ENCODE measurements at places on chromosomes 16 and 17.

DNA sequence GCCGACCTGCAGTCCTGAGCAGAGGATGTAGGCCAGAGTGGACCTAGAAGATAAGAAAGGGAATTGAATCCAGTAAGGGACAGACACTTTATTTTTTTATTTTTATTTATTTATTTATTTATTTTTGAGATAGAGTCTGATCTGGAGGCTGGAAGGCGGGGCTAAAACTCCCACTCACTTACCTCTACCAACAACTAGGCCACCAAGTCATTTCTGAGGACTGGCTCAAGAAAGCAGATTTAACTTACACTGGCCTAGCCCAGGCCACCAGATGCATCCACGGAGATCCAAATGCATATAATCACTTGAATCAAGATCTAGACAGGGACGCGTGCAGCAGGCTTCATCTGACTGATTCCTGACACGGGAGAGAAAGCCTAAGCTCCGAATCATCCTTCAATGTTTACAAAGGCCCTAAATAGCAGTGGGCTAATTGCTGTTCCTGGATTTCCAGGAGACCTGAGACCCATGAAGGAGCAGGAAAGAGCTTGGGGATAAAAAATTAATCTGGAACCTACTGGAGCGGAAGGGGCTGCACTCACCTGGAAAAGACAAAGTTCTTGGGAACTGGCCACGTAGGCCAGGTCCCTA lies 1.1 kb upstream of the ALOX12 start:
- no peak for DNase-seq

DNA sequence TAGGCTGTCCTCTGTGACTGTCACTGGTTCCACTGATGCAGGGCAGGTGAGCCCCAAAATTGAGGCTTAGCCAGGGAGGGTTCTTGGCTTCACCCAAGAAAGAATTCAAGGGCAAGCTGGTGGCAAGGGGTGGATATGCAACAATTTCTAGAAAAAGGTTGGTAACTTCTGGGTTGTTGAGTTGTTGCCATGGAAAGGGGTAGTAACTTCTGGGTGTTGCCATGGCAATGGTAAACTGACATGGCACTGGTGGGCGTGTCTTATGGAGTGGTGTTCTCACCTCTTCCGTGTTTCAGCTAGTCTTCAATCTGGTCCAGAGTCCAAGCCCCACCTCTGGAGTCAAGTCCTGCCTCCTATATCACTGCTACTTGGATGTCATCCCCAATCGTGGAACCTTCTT lies 9.5 kb upstream of the GUCY2D start:
- no peak for DNase-seq

DNA sequence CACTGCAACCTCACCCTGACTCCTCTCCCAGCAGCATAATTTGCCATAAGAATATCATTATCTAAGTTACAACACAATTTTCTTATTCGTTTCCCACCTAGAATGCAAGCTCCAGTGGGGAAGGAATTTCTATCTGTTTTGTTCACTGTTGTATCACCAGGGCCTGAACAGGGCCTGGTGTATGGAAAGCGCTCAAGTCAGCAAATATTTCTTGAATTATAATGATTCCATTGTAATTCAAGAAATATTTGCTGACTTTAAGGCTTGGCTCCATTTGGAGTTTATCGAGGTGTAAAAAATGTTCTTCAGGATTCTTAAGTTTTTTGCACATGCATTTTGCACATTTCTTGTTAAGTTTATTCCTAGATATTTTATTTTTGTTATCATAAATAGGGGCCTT lies 58.4 kb downstream of the RBFOX3 start:
- DNase-seq, result no peak

DNA sequence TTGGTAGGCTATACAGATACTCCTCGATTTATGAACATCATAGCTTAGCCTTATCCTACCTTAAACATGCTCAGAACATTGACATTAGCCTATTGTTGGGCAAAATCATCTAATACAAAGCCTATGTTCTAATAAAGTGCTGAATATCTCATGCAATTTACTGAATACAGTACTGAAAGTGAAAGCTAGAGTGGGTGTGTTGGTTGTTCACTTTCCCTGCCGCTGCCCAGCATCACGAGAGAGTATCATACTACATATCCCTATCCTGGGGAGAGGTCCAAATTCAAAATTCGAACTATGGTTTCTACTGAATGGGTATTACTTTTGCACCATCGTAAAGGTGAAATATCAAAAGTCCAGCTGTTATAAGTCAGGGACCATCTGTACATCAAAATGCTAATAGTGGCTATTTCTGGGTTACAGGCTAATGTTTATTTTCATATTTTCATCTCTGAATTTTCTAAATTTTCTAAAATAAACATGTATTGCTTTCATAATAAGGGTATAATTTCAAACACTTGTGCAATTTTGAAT lies 54.5 kb downstream of the NACA2 start:
- DNase-seq, result no peak

DNA sequence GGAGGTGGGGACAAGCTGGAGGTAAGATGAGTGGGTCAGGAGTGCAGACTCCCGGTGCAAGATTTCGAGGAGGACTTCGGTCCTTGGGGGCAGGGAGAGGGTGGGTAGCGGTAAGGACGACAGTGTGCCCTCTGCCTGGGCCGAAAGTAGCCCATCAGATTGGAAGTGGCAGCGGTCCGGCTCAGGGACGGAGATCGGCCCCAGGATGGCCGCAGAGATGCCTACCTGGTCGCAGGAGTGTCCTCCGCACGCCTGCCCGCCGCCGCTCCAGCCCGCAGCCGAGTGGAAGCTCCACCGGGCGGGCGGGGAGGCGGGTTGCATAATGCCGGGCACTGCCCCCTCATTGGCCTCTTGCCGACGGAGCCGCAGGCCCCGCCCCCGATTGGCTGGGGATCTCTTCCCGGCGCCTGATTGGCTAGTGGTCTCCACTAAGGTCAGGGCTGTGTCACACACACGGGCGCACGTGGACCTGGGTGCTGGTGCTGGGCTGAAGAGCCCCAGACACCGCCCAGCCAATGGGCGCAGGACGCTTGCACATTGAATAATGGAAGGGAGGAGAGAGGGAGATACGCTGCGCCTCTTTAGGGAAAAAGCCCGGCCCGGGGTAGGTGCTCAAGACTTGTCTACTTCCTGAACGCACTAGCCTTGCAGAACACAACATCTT lies at the start of gene PER1:
Gene PER1 (minus strand): TSS at position 293 of the 664 bp plus-strand sequence. CDS start 1,698 bp downstream, outside the sequence.
- DNase-seq, result peak; percentile 77

- DNase-seq, result no peak
These were observed 33.4 kb downstream of the CDK5R1 start for GRCh38 chr17:32520104-32520701.

DNA sequence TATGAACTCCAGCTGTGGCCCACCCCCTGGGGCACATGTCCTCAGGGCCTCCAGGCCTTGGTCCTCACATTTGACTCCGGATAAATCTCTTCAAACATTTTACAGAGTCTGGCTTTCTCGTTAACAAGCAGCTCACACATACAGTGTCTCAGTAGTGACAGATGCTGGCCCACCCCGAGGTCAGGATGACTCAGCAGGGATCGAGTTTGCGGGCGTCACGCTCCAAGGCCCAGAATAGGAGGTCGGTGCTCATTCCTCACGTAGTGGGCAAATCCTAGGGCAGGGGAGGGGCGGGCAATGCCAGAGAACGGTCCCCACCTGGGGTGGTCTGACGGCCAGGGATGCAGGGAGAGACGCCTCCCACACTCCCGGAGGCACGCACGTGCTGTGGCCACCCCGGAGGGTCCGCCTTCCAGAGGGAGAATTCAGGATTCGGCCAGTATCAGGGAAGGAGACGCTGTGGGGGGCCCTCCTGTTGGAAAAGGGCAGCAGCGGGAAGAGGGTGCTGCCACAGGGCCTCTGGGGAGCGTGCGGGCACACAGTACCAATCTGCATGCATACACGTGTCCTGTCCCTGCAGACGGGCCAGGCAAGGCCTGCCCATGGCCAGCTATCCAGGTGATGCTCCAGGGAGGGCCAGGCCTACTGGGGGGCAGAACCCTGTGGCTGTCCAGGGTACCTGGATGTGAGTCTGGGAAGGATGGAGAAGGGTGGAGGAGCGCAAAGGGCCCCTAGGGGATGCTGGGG lies 8.6 kb downstream of the SLC7A5 start:
- DNase-seq, result no peak

GRCh38 chr16:22054847-22055590 lies 37.3 kb upstream of the VWA3A start:
- no peak for DNase-seq

DNA sequence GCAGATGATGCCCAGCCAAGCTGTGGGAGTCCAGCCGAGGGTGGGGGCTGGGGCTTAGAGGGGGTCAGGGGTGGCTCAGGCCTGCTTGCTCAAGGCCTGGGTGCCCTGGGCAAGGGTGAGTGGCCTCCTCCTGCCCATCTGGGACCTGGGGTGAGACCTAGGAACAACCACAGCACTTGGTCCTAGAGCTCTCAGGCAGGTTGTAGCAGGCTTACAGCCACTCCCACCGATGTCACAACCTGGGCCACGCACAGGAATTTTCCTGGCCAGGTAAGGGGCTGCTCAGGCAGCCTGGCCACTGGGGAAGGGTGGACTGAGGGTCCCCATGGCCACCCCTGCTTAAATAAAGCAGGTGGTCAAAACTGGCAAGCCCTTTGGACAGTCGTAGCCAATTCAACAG lies 6.3 kb upstream of the SREBF1 start:
- no peak for DNase-seq

- DNase-seq, result no peak
These were observed 440.9 kb upstream of the MAF start for GRCh38 chr16:80041410-80041809.

DNA sequence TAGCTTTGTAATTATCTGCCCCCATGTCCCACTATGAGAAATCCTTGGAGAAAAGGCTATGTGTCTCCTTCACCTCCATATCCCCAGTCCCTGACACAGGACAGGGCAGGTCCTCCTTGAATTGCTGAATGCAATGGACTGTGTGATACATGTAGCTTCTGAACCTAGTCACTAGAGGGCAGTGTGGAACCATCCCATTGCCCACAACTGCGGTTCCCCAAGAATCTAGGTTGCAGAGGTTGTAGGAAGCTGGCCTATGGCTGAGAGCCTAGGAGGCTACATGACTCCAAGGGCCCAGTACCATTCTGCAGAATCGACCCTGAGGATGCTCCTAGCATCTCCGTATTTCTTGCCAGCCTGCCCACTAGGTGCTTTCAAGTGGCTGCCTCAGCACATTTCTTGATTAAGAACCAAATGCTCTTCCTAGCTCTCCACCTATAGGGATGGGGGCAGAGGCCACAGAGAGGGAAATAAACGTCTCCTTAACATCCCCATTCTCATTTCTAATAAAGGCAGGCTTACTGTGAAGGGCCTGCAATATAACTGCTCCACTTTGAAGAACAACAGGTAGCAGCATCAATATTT lies 394.0 kb downstream of the CA10 start:
- peak; percentile 31 for DNase-seq

DNA sequence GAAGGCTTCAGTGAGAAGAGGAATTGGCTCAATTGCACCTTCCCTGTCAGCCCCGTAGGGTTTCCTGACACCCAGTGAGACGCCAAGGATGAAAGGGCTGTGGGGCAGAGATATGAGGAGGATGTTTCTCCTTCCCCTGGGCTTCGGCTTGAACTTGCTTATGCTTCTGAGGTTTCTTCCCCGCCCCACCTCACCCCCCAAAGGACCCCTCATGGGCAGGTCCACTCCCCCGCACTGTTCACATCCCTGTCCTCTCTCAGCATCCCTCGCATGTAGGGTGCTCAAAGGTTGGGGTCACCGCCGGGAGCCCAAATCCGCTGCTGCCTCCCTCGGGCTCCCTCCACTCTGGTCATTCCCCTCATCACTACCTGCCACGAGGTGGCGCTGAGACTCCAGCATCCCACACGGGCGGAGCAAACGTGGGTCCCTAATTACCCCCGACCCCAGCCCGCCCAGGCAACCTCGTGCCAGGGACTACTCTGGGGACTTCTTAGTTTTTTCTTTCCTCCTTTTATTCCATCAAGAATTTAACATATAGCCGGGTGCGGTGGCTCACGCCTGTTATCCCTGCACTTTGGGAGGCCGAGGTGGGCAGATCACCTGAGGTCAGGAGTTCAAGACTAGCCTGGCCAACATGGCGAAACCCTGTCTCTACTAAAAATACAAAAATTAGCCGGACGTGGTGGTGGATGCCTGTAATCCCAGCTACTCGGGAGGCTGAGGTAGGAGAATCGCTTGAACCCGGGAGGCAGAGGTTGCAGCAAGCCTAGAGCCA lies 3.3 kb upstream of the TRARG1 start:
- no peak for DNase-seq

GRCh38 chr17:81238490-81238814 lies 403 bp downstream of the TEPSIN start:
- no peak for DNase-seq

DNA sequence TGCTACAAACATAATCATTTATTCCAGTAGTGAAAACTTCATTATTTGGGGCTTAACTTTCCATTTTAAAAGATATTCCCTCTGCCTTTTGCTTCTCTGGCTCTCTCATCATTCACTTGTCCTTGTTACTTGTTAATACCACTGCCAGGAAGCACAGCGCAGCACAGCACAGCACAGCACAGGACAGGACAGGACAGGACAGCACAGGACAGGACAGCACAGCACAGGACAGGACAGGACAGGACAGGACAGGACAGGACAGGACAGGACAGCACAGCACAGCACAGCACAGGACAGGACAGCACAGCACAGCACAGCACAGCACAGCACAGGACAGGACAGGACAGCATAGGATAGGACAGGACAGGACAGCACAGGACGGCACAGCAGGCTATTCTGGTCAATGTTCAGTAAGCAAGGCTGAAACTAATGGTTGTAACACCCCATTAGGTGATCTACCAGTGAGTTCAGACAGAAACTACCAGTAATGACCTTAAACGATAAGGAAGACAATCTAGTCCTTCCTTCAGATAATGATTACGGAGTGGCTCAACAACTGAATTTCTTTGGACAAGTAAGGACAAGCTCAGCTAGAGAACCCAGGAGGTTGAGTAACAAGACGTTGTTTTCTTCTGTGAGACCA lies 31.9 kb downstream of the COG1 start:
- DNase-seq, result no peak

- DNase-seq, result no peak
These were observed 111.3 kb upstream of the SMURF2 start for GRCh38 chr17:64773386-64773835.

GRCh38 chr16:52296076-52296475 lies 250.9 kb downstream of the TOX3 start:
- no peak for DNase-seq

DNA sequence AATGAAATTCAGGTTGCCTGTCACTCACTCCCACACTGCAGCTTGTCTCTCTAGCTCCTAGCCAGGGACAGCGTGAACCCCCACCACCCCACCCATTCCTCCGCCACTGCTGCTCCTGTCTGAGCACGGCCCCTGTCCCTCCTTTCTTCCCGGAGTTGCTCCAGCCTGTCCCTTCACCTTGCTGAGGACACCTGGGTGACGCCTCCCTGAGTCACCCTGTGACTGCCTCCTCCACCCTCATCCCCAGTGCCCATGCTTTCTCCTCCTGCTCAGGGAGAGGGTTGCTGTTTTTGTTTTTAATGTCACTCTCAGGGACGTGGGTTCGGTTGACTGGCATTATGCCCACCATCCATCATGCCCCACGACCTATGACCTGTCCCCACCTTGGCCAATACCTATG lies 25.8 kb upstream of the NAT9 start:
- no peak for DNase-seq

- no peak for DNase-seq
These were observed 603.8 kb upstream of the PSMD7 start for GRCh38 chr16:73692861-73693260.
